ENCODE measurements at places on chromosomes 12 and 14. TPM values are rescaled to one million over a fixed set of nuclear protein-coding genes. Genes with fewer than 3 reads are reported as not detected.

Gene TMEM132D
- 0.44 TPM for total RNA-seq

Gene HCFC2
- 35.8 TPM for total RNA-seq

Gene COX8C
- total RNA-seq, result not detected

Gene SLC25A29
- 21.4 TPM for total RNA-seq

Gene CELA1
- not detected for total RNA-seq

Gene PPFIA2
- total RNA-seq, result 3.1 TPM

Gene KCNMB4
- 8.2 TPM for total RNA-seq

Gene CCDC196
- not detected for total RNA-seq

Gene REP15
- 1.3 TPM for total RNA-seq

Gene KRT6A
- not detected for total RNA-seq

Gene EML1
- 39.6 TPM for total RNA-seq

Gene SLC39A9
- total RNA-seq, result 48.0 TPM

Gene RAD51AP1
- 10.7 TPM for total RNA-seq

GRCh38 chr14:92560106-92560865 lies 46.7 kb downstream of the RIN3 start:
- DNase-seq, result no peak

GRCh38 chr12:67720351-67720856 lies 71.9 kb downstream of the DYRK2 start:
- peak; percentile 81 for DNase-seq

DNA sequence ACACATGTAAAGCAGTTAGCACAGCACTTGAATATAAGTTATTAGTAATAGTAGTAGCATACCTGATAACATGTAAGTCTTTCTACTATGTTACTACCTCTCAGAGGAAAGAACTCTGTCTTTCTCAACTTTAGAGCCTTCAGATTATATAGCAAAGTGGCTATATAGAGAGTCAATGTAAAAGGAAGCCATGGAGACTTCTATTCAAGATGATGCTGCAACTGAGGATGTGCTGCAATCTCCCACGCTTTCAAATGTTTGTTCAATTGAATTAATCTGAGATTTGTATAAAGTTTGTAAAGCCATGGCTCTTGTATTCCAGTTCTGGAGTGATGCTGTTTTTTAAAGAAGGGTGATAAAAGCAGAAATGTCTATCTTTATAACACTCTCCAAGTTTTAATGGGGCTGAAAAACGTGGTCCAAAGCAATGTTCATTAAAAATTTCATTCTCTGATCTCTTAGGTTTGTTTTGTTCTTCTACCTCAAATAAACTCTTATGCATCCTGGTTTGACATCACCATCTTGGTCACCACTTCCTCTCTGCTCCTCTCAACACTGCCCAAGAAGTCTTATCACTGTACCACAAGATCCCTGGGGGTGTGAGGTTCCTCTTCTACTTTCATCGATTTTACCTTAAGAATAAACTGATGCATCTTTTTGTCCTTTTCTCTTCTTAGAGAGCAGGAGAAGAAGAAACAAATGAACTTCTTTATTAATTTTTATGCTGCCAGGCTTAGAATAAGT lies 40.6 kb downstream of the C12orf42 start:
- DNase-seq, result no peak

DNA sequence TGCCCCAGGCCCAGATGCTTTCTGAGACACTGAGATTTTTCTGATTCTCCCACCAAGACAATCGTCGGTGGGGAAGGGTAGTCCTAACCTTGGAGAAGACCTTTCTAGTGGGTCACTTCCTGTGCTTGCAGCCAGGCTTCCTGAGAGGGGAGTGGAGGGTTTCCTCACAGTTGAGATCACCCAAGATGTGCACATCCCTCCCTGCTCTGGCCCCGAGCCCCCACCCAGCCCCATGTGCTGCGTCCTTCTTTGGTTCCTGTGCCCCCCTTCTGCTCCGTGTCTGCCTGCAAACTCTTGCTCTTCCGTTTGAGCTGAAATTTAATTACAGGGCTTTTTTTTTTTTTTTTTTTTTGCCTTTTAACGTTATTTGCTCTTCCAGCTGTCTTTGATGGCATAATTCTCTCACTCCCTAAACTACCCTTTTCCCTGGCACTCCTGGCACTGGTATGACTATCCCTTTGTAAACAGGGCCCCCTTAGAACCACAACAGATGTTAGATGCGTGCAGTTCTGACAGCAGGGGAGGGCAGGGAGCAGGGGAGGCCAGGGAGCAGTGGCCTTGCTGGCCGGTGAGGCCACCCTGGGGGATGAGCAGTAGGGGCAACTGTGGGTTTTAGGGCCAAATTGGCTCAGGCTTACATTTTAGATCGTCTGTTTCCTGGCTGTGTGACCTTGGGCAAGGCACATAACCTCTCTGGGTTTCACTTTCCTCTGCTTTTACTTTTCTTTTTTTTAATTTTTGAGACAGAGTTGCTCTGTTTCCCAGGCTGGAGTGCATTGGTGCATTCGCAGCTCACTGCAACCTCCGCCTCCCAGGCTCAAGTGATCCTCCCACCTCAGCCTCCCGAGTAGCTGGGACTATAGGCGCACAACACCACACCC lies 144.5 kb downstream of the PHETA1 start:
- peak; percentile 5 for DNase-seq

DNA sequence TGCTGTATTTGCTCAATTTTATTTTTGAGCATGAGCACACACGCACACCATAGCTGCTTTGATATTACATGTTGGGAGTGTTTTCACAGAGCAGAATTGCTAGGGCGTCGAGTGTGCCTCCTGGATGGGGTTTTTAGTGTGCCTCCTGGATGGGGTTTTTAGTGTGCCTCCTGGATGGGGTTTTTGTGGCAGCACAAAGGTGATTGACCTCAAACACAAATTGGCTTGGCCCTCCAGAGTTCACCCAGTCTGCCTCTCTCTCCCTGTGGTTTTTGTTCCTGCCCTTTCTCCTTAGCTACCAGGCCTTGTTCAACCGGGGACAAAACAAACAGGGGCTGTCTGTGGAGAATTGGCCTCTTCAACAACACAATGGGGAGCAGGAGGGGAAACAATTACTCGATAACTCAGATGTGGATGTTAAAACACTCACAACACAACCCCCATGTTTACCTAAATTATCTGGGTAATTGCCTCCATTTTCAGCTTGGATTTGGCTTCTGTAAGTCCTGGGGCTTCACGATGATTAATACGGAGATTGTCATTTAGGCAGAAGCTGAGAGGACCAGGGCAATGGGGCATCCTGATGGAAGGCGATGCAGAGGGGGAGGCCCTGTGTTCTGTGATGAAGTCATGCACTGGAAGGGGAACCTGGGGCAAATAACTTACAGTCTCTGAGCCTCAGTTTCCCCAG lies 26.9 kb downstream of the TBX3 start:
- DNase-seq, result no peak

DNA sequence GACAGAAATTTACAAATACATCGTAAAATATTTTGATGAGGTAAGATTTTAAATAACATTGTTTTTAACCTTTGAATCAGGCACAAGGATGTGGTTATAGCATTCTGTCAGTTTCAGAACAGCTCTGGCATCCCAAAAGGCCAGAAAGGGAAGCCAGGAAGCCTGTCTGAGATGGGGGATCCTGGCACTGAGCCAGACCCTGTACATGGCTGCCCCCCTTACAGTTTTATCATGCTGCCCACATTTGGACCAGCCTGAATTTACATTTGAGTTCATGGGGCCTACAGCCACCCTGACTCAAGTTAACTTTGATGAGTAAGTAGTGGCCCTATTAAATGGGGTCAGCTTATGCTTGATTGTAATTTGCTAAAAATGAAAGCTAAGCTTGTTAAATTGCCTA lies 155.6 kb downstream of the PLXNC1 start:
- no peak for DNase-seq

- no peak for DNase-seq
Measured at GRCh38 chr14:80946797-80947196, 5.3 kb upstream of the CEP128 start.

DNA sequence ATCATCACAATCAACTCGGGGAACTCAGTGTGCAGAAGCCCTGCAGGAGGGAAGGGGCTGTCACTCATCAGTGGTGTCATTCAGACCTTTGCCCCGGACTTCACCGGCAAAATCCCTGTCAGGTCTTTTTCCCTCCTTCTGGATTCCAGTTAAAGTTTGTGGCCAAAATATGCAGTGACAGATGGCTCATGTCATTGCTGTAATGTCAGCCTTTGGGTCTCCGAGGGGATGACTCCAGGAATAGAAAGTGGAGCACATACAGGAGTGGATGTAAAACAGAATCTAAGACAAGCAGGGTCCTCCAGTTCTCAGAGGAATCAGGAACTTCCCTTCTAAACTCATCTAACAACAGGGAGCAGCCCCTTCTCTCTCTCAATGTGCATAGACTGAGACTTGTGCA lies 130.3 kb upstream of the RASSF8 start:
- no peak for DNase-seq

DNA sequence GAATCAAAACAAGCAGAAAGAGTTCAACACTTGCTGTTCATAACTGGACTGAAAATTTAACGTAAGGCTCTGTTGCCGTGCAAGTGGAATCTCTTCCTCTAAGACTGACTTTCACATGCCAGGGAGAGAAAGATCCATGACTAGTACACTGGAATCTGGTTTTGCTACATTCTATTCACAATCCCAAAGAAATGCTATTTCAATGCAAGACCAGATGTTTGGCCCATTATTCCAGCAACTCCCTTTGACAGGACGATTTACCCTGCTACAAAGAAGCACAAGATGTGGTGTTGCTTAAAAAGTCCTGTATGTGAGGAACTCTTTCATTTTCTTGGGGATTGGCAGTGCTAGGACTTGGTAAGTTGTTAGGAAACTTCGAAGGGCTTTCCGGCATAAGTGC lies 17.4 kb downstream of the RFC5 start:
- no peak for DNase-seq

DNA sequence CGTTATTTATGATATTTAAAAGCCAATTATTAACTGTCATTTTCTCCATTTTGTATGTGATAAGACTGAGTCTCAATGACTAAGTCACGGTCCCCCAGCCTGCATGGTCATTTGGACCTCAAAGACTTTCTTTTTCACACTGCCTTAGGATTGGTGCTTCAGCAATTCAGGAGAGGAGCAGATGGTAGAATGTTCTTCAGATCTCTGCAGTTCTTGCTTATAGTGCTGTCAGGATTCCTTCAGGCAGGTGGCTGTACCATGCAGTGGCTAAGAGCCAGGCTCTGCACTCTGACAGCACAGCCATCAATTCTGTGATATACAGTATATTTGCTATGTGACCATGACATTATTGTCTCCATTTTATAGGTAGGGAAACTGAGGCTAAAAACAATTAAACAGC lies 18.7 kb downstream of the SSPN start:
- DNase-seq, result no peak

DNA sequence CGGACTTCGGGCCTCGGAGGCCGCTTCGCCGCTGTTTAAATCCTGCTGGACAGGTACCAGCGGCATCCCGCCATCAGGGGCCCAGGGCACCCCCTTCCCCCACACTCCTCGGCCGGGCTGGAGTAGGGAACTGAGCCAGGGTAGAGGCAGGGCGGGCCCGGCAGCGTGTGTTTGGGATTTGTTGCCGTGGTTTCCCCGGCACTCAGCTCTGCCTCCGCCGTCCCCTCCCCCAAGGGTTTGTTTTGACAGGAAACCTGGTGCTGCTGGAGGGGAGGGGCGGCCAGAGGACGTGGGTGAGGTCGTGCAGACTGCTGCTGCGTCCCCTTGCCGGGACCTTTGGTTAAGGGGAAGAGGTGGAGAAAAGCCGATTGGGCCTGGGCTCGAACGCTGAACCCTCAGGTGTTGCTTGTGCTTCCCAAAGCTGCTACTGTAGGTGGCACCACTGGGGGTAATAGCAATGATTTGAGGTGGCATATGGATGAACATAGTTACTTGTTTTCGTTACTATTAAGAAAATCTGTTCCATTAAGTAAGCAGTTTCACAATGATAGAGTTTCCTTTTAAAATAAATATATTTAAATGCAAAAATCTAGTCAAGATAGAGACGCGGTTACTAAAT lies 778 bp downstream of the TCP11L2 start:
- DNase-seq, result peak; percentile 94

GRCh38 chr12:5456906-5457305 lies 25.0 kb downstream of the NTF3 start:
- DNase-seq, result peak; percentile 45

GRCh38 chr14:65434216-65434850 lies 21.8 kb downstream of the FUT8 start:
- DNase-seq, result no peak

DNA sequence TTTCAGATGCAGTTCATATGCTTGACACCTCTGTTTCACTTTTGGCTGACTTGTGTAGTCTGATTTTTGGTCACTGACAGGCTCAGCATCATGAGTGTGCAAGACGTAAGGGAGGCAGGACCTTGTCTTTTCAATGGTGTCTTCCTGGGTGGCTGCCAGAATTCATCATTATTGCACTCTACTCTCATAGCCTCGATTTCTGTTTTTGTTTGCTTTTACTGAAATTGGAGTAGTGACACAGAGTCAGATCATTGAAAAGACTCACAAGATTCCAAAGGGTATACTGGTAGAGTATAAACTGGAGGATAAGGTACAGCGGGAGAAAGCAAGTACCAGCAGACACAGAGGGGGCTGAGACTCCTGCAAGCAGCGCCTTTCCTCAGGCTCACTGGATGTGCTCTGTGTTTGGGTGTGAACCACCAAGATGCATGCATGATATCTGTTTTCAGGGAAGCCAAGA lies 126.3 kb upstream of the FGD4 start:
- DNase-seq, result no peak

GRCh38 chr12:25155022-25155576 lies 39.9 kb downstream of the DNAI7 start:
- peak; percentile 25 for DNase-seq

GRCh38 chr14:45181806-45182205 lies 46.1 kb downstream of the FANCM start:
- DNase-seq, result no peak

DNA sequence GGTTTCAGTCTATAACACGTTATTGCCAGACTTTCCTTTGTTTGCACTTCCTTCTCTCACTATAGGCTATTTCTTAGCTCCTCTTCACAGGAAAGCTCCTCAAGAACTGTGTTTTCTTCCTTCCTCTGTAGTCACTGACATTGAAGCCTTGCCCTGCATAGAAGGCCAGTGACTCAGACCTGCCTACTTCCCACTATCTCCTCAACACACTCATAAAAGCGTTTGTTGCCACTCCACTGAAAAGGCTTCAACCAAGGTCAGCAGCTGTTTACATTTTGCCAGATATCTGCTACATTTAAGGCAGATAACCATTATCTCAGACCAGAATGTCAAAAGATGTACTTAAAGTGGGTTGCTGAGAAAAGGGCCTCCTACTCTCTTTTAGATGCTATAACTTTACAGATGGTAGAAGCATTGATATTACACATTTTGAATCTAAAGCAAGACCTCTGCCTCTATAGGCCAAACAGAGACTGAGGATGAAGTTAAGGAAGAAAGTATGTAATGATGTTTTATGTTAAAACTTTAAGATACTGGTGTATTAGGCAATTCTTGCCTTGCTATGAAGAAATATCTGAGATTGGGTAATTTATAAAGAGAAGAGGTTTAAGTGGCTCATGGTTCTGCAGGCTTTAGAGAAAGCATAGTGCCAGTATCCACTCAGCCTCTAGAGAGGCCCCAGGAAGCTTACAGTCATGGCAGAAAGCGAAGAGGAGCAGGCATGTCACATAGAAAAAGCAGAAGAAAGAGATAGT lies 233.3 kb upstream of the FLRT2 start:
- no peak for DNase-seq
